Uterus (tissue), 4 donors: ENCODE measurements at places on chromosomes 1 and 21. TPM values are rescaled to one million over a fixed set of nuclear protein-coding genes. Genes with fewer than 3 reads are reported as not detected.

DNA sequence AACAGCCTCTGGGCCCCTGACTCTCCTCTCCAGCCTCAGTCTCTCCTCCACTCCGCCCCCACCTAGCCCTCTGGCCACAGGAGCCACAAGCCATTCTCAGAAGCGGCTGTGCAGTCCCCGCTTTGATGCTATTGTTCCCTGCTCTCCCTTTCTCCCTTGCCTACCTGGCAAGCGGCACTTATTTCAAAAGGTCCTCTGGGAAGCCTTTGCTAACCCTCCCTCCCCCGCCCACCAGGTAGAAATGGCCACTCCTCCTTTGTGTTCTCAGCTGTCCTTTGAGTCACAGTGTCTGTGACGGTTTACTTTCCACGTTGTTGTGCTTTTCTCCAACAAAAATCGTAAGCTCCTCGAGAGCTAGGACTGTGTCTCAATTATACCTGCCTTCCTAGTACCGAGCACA lies 338.4 kb upstream of the PROX1 start:
- H3K36me3 ChIP-seq, result no peaks in the 10 kb centered on the region
- H3K4me1 ChIP-seq, result no peaks in the 10 kb centered on the region
- H3K27ac ChIP-seq, result no peak overlapping the region
- DNase-seq, result no peak

DNA sequence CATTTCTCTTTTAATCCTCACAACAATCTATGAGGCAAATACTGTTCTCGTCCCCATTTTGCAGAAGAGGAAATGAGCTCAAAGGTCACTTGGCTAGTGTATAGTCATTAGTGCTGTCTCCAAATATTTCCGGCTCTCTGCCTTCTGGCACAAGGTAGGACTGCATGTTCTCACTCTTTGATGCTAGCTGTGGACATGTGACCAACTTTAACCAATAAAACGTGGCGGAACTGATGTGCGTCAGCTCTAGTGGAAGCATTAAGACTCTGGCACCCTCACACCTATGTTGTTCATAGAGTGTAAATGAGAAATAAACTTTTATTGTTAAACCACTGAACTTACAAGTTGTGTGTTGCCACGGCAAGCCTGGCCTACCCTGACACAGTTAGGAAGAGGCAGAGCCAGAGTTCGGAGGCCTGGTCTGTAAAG lies 5.0 kb upstream of the KIF21B start:
- no peaks in the 10 kb centered on the region for H3K27me3 ChIP-seq
- no peaks in the 10 kb centered on the region for H3K36me3 ChIP-seq
- no peak overlapping the region for H3K4me3 ChIP-seq
- peak; percentile 40 for DNase-seq

DNA sequence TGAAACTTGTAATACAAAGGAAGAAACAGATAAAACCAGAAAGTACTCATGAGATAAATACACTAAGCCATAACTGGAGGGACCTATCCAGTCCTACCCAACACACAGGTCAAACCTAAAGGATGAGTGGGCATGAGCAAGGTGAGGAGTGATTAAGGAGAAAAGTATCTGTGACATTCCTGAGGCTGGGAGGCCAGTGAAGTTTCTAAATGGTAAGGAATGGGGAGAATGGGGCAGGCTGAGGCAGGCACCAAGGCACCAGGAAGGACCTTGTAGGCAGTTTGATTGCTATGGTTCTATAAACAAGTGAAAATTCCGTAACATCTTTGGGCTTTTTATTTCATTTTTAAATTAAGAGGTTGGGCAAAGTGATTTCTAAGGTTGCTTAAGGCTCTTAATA lies 10.4 kb downstream of the DDX59 start:
- no peaks in the 10 kb centered on the region for H3K27me3 ChIP-seq
- H3K4me3 ChIP-seq, result no peak overlapping the region
- H3K36me3 ChIP-seq, result no peaks in the 10 kb centered on the region

GRCh38 chr1:25486602-25487001 lies 55.9 kb downstream of the MACO1 start:
- no peak overlapping the region for H3K4me3 ChIP-seq
- no peak overlapping the region for H3K27ac ChIP-seq
- H3K4me1 ChIP-seq, result no peaks in the 10 kb centered on the region
- DNase-seq, result no peak
- no peaks in the 10 kb centered on the region for H3K36me3 ChIP-seq

DNA sequence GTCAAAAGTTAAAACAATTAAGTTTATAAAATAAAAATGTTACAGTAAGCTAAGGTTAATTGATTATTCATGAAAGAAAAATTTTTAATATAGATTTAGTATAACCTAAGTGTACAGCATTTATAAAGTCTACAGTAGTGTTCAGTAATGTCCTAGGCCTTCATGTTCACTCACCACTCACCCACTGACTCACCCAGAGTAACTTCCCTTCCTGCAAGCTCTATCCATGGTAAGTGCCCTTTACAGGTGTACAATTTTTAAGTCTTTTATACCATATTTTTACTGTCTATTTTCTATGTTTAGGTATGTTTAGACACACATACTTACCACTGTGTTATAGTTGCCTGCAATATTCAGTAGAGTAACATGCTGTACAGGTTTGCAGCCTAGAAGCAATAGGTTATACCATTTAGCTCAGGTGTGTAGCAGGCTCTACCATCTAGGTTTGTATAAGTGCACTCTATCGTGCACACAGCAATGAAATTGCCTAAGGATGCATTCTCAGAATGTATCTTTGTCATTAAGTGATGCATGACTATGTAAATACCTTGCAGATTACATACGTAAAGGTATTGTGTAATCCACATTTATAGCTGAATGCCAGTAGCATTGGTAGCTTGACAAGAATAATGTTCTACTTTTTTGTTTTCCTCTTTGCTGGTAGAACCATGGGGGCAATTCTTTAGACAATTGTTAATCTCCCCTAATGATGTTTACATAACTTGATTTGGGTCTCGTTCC lies 35.7 kb upstream of the GPR88 start:
- no peaks in the 10 kb centered on the region for H3K27me3 ChIP-seq
- H3K4me3 ChIP-seq, result no peak overlapping the region
- H3K27ac ChIP-seq, result no peak overlapping the region
- no peaks in the 10 kb centered on the region for H3K4me1 ChIP-seq

DNA sequence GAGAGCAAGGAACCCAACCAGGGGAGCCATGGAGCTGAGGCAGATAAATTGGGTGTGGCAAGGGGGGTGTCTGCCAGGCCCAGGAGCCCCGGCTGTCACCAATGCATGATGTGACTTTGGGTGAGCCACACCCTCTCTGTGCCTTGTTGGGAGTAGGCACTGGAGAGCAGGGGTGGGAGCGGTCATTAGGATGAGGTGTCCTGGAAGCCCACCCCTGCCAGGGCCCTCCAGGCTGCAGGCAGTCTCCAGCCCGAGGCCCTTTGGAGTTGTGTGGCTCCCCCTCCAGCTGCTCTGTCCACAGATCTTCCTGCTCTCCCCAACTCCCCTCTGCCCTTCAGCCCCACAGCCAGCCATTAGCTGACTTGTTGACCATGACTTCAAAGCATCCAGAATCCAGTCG lies 11.4 kb downstream of the MX2 start:
- no peaks in the 10 kb centered on the region for H3K36me3 ChIP-seq
- no peak overlapping the region for H3K27ac ChIP-seq
- H3K4me1 ChIP-seq, result peaks cover 9% of the 10 kb centered on the region
- no peaks in the 10 kb centered on the region for H3K27me3 ChIP-seq
- no peak overlapping the region for H3K4me3 ChIP-seq

DNA sequence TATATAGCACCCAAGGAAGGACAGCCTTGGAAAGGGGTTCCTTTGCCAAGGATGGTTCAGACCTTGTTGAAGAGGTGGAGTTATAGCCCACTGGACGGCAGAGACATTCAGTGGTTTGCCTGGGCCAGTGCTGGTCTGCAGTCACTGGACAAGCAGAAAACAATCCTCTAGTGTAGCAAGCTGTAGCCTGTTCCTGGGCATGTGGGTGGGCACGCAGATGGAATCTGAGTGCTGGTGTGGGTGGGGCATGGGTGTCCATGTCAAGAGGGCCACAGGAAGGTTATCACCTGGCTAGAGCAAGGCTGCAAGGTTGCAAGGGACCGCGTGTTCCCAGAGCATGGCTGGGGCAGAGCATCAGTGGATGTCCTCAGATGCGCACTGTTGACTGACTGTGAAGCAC lies 244.7 kb downstream of the PTPRU start:
- no peak overlapping the region for H3K4me3 ChIP-seq
- no peaks in the 10 kb centered on the region for H3K27me3 ChIP-seq
- H3K36me3 ChIP-seq, result no peaks in the 10 kb centered on the region
- H3K27ac ChIP-seq, result no peak overlapping the region

DNA sequence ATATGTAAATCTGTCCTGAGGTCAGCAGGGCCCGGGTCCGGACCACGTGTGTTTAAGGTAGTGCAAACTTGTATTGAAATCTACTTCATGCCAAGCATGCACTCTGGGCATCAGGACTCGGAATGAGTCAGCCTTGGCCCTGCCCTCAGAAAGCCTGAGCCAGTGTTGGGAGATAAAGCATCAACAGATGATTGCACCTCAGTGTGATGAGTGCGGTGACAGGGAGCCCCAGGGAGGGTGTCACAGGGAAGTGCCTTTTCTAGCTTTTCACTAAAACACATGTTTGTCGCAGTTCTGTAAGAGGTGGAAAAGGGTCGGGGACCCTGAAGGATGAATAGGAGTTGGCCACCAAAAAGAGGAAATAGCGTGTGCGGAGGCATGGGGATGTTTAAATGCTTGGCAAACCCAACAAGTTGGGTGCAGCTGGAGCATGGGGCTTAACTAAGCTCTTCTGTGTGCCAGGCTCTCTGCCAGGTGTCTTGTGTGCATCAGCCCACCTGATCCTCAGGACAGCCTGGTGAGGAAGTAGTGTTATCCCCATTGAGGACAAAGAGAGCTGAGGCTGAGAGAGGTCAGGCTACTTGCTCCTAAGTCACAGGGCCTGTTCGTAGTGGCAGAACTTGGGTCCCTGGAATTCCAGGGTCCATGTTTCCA lies 48.2 kb upstream of the EPB41 start:
- H3K27ac ChIP-seq, result no peak overlapping the region
- H3K36me3 ChIP-seq, result no peaks in the 10 kb centered on the region
- no peaks in the 10 kb centered on the region for H3K27me3 ChIP-seq
- H3K4me3 ChIP-seq, result no peak overlapping the region

- no peaks in the 10 kb centered on the region for H3K4me1 ChIP-seq
- no peak overlapping the region for H3K4me3 ChIP-seq
- H3K36me3 ChIP-seq, result no peaks in the 10 kb centered on the region
- no peaks in the 10 kb centered on the region for H3K27me3 ChIP-seq
- no peak overlapping the region for H3K27ac ChIP-seq
Observed at GRCh38 chr1:15117671-15118325, 35.7 kb upstream of the TMEM51 start.

DNA sequence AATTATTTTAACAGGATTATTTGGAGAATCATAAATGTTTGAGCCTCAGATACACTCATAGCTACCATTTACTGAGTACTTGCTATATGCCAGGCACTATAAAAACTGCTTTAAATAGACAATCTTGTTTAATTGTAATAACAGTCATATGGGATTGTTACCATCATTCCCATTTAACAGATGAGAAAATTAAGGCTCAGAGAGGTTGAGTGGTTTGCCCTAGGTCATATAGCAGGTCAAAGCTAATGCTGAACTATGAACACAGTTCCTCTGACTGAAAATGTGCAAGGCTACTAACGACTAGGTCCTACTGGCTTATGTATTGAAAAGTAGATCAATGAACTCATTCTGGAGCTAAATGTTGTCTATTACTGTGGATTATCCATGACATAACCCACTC lies 63.4 kb downstream of the DDR2 start:
- peaks cover 28% of the 10 kb centered on the region for H3K4me1 ChIP-seq
- no peak for DNase-seq
- no peak overlapping the region for H3K4me3 ChIP-seq
- no peaks in the 10 kb centered on the region for H3K27me3 ChIP-seq
- H3K36me3 ChIP-seq, result no peaks in the 10 kb centered on the region
- H3K27ac ChIP-seq, result peak overlapping the region; percentile 84

DNA sequence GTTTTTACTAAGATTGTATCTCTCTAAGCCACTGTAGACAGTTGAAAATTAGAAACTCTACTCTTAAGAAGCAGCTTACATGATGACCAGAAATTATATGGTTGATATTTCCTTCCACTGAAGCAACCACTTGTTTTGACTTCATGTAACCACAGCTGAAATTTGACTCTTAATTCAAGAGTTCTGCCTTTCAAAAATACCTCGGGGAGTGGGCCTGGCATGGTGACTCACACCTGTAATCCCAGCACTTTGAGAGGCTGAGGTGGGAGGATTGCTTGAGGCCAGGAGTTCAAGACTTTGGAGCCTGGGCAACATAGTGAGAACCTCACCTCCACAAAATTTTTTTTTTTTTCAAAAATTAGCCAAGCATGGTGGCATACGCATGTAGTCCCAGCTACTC lies 4.3 kb downstream of the AMPD1 start:
- H3K27ac ChIP-seq, result no peak overlapping the region
- no peaks in the 10 kb centered on the region for H3K4me1 ChIP-seq
- H3K4me3 ChIP-seq, result no peak overlapping the region
- H3K27me3 ChIP-seq, result no peaks in the 10 kb centered on the region
- H3K36me3 ChIP-seq, result no peaks in the 10 kb centered on the region

DNA sequence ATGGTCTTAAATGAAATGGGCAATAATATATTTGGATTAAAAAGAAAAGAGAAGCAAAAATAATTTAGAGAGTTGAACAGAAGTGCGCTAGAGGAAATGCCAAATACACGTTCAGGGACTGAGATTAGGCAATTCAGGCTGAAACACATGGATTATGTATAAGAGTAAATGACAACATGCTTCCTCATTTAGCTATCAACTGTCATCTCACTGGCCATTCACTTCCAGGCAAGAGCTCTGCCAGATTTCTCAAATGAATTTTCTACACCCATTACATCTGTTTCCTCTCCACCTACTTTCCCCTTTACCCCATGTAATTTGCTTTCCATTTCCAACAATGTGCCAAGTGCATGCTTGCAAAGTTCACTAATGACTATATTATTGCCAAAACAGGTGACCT lies 582.4 kb downstream of the LTN1 start:
- H3K4me3 ChIP-seq, result no peak overlapping the region
- H3K4me1 ChIP-seq, result no peaks in the 10 kb centered on the region
- H3K27me3 ChIP-seq, result no peaks in the 10 kb centered on the region
- H3K36me3 ChIP-seq, result no peaks in the 10 kb centered on the region
- peak overlapping the region; percentile 38 for H3K27ac ChIP-seq

GRCh38 chr1:228118040-228118439 lies 8.9 kb upstream of the MRPL55 start:
- no peaks in the 10 kb centered on the region for H3K4me1 ChIP-seq
- no peak for DNase-seq
- H3K4me3 ChIP-seq, result no peak overlapping the region
- no peak overlapping the region for H3K27ac ChIP-seq
- no peaks in the 10 kb centered on the region for H3K27me3 ChIP-seq
- H3K36me3 ChIP-seq, result no peaks in the 10 kb centered on the region

Gene PALMD
- total RNA-seq, result 64.3 TPM

Gene AGBL4
- total RNA-seq, result 1.9 TPM

Gene VASH2
- total RNA-seq, result 17.2 TPM

Gene ANKRD45
- 10.2 TPM for total RNA-seq

Gene C4BPA
- not detected for total RNA-seq
